Tibial artery (tissue), 4 donors: ENCODE measurements at places on chromosomes 12 and 14.
A peak's percentile ranks its signal among the peaks of the same experiment; 100 is the strongest.

DNA sequence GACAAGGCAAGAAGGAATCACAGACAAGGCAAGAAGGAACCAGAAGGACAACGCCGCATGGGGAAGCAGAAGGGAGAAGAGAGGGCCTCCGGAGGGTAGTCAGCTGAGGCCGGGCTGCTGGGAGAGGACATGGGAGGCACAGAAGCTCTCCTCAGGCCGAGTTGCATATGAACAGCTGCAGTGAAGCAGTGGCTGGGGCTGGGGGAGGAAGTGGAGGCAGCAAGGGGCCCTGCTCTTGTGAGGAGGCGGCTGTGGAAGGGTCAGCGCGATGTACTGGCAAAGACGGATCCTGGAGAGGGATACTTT lies 22.0 kb upstream of the TMEM106C start:
- DNase-seq, result no peak

GRCh38 chr14:59245809-59246295 lies 57.4 kb downstream of the DAAM1 start:
- DNase-seq, result no peak

GRCh38 chr12:92762773-92763172 lies 60.0 kb downstream of the PLEKHG7 start:
- no peak for DNase-seq

- DNase-seq, result no peak
Observed at GRCh38 chr12:14326699-14327098, 38.8 kb upstream of the ATF7IP start.

GRCh38 chr12:49557917-49558215 lies 10.1 kb downstream of the MCRS1 start:
- DNase-seq, result no peak

- no peak for DNase-seq
Observed at GRCh38 chr14:32206552-32206951, 3.5 kb upstream of the RNU6-8 start.

GRCh38 chr12:63911341-63911740 lies 66.8 kb downstream of the SRGAP1 start:
- DNase-seq, result no peak

DNA sequence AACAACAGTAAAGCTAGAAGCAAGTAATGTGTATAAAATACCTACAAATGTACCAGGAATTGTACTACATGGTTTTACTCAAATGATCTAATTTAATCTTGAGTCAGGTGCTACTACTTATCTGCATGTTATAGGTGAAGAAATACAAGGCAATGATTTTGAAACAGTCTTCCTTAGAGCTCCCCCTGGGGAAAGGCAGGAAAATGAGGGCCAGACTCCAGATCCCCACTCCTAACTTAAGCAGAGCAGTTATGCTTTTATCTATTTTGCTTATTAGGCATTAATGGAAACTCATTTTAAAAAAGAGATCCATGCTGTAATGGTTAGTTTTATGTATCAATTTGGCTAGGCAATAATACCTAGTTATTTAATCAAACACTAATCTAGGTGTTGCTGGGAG lies 109.3 kb upstream of the CPSF6 start:
- DNase-seq, result no peak

GRCh38 chr14:75213172-75213571 lies 36.8 kb upstream of the TMED10 start:
- no peak for DNase-seq

DNA sequence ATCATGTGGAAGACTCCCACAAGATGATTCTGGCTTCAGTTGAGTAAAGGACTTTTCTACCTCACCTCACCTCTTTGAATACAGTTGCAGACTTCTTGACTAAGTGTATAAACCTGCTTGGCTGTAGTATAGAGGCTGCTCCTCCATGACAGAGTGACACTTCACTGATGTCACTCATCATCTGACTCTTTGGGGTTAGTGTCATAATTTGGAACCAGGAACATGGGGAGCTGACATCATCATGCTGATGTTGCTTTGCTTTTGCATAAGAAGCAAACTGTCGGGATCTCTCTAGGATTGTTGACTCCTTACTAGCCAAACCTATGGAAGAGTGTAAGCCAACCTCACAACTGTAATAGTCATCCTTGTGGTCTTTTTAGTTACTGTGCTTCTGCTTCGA lies 75.2 kb upstream of the PDZRN4 start:
- DNase-seq, result no peak

DNA sequence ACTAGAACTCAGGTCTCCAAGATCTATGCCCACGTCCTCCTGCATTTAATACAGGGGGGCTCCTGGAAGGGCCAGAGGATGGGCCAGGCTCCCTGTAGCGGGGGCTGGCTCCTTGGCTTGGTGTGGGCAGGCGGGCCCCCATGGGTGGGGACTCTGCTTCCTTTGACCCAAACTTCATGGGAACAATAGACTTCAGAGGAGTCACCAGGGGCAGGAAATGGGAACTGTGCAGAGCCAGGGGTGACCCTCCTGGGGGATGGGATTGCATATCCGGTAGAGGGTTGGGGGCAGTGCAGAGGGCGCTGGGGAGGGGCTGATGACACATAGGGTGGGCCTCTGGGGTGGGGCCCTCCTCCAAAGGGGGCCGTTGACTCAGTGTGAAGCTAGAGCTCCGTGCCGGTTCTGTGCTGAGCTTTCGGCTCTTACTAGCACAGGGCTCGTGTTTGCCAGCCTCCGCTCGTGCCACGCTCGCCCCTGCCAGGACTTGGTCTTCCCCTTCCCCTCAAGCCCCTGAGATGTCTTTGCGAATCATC lies 4.6 kb downstream of the TEAD4 start:
- no peak for DNase-seq

DNA sequence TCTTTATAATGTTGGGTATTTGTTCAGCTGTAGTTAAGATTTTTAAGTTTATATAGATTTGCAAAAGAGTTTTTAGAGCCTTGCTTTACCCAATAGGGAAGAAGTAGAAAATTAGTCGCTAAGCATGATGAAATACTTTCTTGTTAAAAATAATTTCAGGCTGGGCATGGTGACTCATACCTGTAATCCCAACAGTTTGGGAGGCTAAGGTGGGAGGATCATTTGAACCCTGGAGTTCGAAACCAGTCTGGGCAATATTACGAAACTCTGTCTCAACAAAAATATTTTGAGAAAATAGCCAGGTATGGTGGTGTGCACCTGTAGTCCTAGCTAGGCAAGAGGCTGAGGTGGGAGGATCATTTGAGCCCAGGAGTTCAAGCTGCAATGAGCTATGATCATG lies 18.7 kb upstream of the SCFD1 start:
- no peak for DNase-seq

DNA sequence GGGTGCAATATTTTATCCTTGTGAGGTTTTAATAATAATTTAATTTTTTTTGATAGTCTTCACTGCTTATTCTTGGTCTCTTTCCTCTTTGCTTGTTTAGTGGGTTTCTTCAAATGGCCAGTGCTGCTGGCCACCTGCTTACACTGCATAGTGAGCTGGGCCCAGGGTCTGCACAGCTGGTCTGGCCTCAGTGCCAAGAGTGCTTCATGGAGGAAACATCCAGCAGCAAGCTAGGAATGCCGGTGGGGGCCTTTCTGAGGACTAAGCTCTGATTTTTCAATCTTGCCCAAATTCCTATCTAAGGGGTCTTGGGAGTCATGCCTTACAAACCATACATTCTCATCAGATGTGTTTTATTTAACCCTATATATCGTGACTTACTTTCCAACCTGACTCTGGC lies 13.3 kb upstream of the BDKRB2 start:
- no peak for DNase-seq

DNA sequence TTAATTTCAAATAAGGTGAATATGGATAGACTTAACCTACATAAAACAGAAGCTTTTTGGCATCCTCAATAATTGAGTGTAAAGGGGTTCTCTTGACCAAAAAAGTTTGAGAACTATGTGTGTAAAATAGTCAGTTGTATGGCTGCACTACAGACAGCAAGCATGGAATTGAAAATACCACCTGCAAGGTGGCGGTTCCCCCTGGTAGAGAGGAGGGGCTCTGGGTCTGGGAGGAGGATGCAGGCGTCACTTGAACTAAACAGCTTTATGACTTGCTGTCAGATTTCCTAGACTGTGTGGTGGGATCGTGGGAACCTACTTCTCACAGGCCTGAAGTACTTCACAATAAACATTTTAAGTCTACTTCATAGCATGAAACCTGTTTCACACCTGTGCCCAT lies 6.3 kb downstream of the EVL start:
- DNase-seq, result no peak

DNA sequence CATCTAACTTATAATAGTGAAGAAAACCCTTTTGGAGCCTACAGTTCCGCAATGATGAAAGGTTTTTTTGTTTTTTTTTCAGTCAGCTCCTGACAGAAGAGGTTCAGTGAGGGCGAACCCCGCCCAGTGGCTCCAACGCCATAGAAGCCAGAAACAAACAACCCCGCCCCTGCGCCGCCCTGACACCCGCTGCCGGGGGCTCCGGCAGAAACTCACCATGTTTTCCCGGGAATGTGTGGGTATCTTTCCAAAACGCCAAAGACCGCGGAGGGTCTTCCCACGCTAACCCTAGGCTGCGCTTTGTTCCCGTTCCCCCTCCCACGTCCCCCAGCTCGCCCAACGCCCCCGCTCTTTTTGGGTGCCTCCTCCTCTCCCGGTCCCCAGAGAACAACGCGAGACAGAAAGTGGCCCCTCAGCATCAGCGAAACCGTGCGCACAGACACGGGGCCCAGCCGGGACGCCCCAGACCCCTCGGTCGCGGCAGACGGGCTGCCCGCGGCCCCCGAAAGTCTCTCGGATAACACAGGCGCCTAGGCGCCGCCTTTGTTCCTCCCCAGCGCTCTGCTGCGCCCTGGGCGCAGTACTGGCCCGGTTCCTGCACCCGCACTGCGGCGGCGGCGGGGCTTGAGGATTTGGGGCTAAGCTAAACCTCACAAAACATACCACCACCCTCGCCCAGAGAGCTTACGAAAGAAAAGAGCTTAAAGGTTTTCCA lies 522 bp downstream of the TUBA1A start:
- peak; percentile 90 for DNase-seq

GRCh38 chr14:98364961-98365360 lies 907.0 kb downstream of the BCL11B start:
- no peak for DNase-seq

DNA sequence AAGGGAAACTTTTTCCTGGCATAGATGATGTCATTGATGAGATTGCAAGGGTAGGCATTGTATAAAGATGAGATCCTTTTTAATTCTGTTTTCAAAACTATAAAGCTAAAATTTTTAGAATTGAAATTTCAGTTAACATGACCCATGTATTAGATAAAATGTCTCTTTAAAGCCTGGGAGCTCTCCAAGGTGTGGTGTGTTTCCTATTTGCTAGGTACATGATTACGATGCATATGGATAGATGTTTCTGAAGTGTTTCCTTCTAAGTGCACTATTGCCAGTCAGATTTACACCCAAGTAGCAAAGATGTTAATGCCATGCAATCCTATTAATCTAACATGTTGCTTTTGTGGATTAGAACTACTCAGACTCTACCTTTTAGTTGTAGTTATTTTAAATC lies 834.7 kb downstream of the DIO2 start:
- no peak for DNase-seq

DNA sequence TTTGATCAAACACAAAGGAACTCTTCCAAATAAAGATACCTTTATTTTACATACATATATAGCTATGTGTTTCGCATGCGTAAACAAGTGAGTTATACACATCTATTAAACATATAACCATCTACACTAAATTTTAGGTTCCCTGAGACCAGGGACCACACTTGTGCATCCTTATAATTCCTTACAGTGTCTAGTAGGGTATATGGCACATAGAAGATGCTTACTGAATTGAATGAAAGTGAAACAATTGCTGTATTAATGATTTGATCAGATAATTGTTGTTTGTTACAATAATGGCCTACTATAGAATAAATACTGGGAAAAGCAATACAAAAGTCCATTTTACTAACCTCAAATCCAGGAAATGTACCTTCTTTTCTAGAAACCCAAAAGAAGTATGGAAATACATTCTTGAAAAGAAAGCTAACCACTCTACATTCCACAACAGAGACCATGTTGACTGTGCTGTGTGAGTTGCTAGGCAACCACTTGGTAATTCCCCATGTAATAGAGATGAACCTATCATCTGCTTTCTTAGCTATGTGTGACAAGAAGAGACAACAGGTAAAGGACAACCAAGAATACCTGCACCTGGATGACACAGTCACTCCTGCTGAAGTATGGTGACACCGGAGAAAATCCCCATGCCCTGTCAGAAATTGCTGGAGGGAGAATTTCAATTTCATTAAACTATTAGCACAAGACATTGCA lies 11.9 kb upstream of the CIPC start:
- DNase-seq, result no peak

DNA sequence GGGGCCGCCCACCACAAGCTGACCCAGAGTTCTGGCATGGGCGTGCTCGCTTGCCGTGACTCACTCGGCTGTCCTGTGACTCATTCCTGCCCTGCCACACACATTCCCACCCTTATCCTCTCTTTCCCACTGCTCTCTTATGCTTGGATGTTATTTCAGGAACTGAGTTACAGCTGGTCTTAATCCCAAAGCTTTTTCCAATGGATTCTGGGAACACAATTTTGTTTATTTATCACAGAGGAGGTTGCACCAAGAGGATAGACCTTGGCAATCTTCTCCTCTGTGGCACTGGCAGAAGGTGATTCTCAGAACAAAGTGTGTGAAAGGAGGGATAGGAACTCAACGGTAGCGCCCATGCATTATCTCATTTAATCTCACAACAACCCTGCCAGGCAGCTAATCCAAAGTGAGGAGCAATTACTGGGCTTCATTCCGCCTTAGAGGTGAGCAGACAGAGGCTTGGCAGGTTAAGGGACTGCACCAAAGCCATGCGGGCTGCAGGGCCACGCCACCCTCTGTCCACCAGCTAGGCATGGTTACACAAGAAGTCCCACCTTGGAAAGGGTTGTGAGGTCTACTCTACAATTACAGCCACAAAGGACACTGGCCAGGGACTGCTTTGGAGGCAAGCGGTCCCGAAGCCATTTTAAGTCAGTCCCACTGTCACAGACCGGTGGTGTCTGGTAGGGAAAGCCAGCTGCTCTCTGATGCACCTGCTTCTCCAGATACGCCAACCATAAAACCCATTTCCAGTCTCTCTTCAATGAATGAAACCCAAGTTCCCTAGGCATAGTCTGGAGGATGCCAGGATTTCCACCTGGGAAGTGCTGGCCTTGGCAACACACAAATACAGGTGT lies 32.9 kb downstream of the SYNE3 start:
- DNase-seq, result peak; percentile 87

- DNase-seq, result no peak
Observed at GRCh38 chr12:84910549-84911241, 1.9 kb downstream of the SLC6A15 start.

DNA sequence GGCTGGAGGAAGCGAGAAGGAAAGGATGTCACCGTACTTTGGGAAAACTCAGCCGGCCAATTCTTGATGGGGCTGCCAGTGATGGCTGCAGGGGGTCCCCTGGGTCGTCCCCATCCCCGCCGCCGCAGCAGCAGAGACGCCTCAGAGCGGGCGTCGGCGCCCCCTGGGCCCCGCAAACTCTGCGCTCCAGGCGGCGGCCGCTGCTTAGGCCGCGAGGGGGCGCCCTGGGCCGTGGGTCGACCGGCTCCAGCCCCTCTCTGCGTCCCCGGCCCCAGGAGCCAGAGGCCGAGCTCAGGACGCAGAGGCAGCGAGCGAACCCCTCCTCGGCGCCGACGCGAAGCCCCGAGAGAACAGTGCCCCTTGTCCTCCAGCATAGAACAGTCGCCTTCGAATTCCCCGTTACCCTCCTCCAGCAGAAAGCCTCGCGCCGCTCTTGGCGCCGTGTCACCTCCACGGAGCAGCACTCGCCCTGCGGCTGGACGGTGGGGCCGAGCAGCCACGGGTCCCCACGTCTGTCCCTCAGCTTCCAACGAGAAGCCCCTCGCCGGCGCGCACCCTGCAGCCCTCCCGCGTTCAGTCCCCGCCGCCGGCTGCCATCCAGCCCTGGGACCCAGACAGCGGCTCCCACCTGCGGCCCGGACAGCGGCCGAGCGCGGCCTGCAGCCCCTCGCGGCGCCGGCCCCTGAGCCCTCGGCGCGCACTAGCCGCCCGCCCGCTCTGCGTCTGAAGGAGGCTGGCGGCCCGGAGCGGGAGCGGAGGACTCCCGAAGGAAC lies 106.6 kb downstream of the PRICKLE1 start:
- peak; percentile 82 for DNase-seq
